ENCODE measurements at places on chromosomes 2 and 18. TPM values are rescaled to one million over a fixed set of nuclear protein-coding genes. Genes with fewer than 3 reads are reported as not detected.

GRCh38 chr18:44697315-44697714, 16.6 kb downstream of the SETBP1 start:
- H3K27ac ChIP-seq = peak overlapping the region; percentile 42
- no peak for DNase-seq

GRCh38 chr2:139216435-139216834, 436.2 kb upstream of the NXPH2 start:
- no peaks in the 10 kb centered on the region for H3K4me1 ChIP-seq
- no peaks in the 10 kb centered on the region for H3K36me3 ChIP-seq
- H3K4me3 ChIP-seq = no peak overlapping the region
- H3K27me3 ChIP-seq = no peaks in the 10 kb centered on the region
- no peak for DNase-seq
- no peak overlapping the region for H3K27ac ChIP-seq

Gene CNTNAP5
- total RNA-seq = not detected

- no peaks in the 10 kb centered on the region for H3K4me1 ChIP-seq
- no peaks in the 10 kb centered on the region for H3K27me3 ChIP-seq
These were observed 181.9 kb downstream of the CALCRL start for GRCh38 chr2:187266147-187266546.

Gene SP140L
- total RNA-seq = 57.4 TPM

Gene MCM6
- total RNA-seq = 177 TPM

- no peak overlapping the region for H3K4me3 ChIP-seq
- H3K36me3 ChIP-seq = no peaks in the 10 kb centered on the region
- no peaks in the 10 kb centered on the region for H3K4me1 ChIP-seq
- no peak overlapping the region for H3K27ac ChIP-seq
- no peaks in the 10 kb centered on the region for H3K27me3 ChIP-seq
These were observed 662.2 kb downstream of the XIRP2 start for GRCh38 chr2:167550448-167550847.

DNA sequence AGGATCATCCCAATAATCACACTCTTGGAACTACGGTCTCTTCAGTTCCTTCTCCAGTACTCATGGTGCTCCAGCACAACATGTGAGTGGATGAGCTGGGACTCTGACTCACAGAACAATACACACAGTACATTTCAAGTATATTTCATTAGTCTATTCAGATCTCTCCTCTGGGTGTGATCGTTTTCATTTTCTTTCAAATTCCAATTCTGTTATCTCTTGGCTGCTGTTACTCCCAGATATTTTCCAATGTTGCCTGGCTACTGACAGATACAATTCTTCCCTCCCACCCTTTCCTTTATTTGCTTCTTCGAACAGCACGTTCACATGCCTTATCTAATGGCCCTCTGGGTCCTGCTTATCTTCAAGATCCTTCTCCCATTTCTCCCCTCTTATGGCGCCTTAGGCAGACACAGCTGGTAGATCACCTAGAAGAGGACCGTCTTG, 216.0 kb downstream of the ACKR3 start:
- DNase-seq = no peak
- no peak overlapping the region for H3K27ac ChIP-seq
- H3K4me1 ChIP-seq = no peaks in the 10 kb centered on the region
- H3K4me3 ChIP-seq = no peak overlapping the region
- H3K27me3 ChIP-seq = peaks cover 7% of the 10 kb centered on the region

DNA sequence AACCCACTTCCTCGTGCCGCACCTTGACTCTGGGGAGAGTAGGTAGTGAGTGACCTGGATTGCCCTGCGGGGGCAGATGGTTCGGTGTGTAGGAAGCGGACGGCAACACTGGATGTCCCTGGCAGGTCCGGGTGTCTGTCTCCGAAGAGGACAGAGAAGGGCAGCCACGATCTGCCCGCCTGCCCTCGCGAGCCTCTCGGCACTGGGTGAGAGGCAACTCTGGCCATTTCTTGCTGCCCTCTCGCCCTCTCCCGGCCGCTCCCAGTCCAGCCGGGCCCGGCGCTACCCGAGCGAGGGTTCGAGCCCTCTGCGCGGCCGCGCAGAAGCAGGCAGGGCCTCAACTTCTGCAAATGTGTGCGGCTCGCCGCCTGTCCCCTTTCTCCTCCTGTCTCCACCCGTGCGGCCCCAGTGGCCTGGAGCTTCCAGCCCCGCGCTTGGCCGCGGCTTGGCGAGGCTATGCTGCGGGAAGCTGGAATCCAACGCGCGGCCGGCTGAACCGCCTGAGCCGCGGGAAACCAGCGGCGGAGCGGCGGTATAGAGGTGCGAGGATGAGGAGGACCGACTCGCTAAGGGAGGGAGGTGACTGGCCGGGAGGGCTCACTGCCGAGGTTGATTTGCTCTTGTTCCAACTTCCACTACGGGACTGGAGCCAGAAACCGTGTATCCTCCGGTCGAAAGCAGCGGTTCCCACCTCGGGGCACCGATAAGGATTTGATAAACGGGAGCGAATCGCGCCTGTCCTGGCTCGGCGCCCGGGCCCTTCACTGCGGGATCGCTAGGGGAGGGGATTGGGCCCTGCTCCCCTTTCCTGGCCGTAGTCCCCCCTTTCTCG, 1.5 kb downstream of the EPAS1 start:
- peak overlapping the region; percentile 54 for H3K27ac ChIP-seq
- peak overlapping the region; percentile 87 for H3K4me3 ChIP-seq
- peaks cover 6% of the 10 kb centered on the region for H3K36me3 ChIP-seq
- H3K4me1 ChIP-seq = peaks cover 33% of the 10 kb centered on the region
- H3K27me3 ChIP-seq = peaks cover 72% of the 10 kb centered on the region

DNA sequence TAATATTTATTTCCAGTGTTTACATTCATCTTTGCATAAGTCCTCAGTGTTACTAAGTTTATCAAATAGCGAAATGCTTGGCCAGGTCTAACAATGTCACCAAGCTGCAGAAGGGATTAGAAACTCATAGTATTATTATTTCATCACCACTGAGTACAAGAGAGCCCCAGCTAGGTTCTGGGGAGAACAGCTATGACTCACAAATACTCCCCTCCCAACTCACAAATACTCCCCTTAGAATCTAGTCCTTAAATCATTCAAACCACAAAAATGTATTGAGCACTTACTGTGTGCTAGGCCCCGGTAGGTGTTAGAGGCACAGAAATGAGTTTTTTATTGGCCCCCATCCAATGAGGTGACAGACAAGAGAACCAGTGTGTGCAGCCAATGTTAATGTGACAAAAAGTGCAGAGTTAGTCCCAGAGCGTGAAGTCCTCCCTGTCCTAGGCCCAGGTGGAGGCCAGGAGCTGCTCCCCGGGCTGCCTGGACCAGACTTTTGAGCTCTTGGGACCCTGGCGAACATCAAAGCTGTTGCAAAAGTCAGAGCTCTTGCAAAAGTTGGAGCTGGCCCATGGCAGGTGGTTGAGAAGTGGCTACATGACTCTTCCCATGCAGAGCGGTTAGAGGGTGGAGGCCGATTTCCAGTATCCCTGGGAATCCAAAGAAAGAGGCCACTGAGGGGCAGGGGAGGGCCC, 9.8 kb downstream of the STEAP3 start:
- H3K4me1 ChIP-seq = no peaks in the 10 kb centered on the region
- H3K27ac ChIP-seq = no peak overlapping the region
- H3K4me3 ChIP-seq = no peak overlapping the region
- H3K27me3 ChIP-seq = no peaks in the 10 kb centered on the region

Gene PROKR1
- not detected for total RNA-seq

Measured in activated T-helper 1 cell treated with anti-CD3 and anti-CD28 coated beads, Interleukin-12 subunit alpha, Interleukin-12 subunit beta, Interleukin-2, Interleukin-4 antibody, amounts not matched to agents 30 ng/mL and 10 ng/mL and 1 ng/mL, durations not matched to agents 14 hours and 24 hours and 36 hours (primary cell).